Activated CD4-positive, alpha-beta T cell treated with anti-CD3 and anti-CD28 coated beads for 48 hours (primary cell): ENCODE measurements at places on chromosomes 1 and 21.

DNA sequence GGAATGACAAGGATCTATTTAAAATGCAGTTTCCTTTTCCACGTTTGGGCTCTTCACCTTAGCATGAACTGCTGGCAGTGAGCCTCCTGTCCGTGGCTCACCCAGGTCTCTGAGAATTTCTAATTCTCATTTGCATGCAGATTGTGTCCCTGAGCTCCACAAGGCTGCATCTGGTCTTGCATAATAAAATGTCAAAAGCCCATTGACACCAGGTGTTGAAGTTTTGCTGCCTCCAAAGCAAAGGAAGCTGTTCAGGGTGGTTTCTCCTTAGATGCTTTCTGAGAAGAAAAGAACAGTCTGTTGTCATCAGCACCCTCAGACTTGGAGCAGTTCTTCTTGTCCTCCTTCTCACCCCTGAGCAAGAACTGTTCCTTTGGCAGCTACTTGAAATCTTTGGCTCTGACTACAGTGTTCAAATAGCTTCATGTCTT, 433.1 kb upstream of the KAZN start:
- no peak for DNase-seq

- DNase-seq: no peak
Measured at GRCh38 chr1:22296701-22297591, 154.0 kb upstream of the WNT4 start.

- no peak for DNase-seq
Measured at GRCh38 chr1:47390843-47391242, 25.2 kb upstream of the FOXE3 start.

- DNase-seq: no peak
Measured at GRCh38 chr1:84933011-84933611, 40.1 kb upstream of the LPAR3 start.

- no peak for DNase-seq
Measured at GRCh38 chr1:242530761-242531160, 6.3 kb upstream of the PLD5 start.

DNA sequence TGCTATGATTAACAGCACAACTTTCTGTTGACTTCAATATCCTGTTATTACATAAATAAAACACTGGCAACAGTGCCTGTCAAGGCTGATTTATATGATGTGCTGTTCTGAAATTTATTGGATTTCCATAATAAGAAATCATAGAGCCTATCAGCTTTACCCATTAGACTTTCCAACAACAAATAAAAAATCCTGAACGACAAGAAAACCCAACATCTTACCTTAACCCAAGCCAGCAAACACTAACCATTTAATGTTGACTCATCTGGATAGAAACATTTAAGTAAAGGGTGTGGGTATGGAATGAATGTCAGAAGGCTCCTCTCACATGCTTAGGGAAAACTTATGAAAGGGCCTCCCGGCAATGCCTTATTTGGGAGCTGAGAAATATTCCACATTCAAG, 165.1 kb downstream of the SLC45A1 start:
- no peak for DNase-seq

- DNase-seq: no peak
Measured at GRCh38 chr1:39474810-39475209, 16.6 kb upstream of the BMP8A start.

GRCh38 chr1:111679541-111679940, 59.7 kb downstream of the INKA2 start:
- no peak for DNase-seq

DNA sequence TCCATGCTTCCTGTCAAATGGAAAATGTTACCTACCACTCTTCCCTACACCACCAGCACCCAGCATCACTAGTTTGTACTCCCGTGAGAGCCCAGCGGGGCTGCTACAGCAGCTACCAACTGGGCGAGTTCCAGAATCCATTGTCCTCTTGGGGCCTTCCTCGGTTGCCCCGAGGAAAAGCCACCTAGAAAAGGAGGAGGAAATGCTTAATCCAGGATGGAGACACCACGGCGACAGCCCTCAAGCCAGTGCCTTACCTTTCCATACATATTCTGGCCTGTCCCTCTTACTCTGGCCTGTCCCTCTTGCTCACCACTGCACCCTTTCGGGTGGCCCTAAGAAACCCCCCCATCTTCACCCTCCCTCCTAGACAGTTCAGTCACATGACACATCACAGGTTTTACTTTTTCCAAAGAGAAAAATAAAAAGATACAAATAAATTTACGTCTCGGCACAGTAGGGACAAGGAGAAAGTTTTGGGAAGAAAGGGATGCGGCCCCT, 478 bp downstream of the RIT1 start:
- DNase-seq: no peak

- no peak for DNase-seq
Measured at GRCh38 chr1:168932539-168932938, 174.0 kb upstream of the ATP1B1 start.

DNA sequence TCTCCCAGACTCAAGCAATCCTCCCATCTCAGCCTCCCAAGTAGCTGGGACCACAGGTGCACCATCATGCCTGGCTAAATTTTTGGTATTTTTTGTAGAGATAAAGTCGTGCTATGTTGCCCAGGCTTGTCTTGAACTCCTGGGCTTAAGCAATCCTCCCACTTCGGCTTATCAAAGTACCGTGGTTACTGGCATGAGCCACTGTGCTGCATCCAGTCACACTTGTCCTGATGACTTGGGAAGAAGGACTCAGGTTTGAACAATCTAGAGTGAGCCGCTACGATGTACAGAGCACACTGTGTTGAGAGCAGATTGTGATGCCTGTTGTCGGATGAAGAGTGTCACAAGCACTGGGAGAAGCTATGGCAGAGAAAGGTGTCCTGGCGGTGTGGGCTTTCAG, 27.2 kb downstream of the RNF187 start:
- DNase-seq: no peak

DNA sequence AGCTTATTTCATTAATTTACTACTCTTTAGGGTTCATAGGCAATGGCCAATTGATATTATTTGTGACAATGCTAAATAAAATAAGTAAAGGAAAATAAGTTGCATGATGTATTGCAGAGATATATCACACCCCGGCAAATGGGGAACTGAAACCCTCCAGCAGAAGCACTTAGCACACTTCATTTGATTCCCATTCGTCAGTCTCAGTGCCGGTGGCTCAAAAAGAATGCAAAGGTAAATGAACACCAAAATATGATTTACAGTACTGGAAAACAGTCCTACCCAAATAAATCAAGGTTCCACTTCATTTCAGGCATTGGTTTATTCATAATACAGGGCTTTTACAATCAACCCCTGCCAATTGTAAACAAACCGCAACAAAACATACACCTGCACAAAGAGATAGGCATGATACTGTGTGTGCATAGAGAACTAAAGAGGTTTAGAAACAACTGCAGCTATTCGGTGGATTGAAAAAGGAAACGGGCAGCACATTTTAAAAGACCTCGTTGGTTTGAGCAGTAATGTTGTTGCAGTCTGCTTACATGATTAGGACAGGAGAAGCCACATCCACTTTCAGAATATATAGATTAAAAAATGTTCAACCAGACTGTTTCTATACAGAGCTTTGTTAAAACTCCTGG, 1019.2 kb downstream of the TTLL7 start:
- DNase-seq: no peak

DNA sequence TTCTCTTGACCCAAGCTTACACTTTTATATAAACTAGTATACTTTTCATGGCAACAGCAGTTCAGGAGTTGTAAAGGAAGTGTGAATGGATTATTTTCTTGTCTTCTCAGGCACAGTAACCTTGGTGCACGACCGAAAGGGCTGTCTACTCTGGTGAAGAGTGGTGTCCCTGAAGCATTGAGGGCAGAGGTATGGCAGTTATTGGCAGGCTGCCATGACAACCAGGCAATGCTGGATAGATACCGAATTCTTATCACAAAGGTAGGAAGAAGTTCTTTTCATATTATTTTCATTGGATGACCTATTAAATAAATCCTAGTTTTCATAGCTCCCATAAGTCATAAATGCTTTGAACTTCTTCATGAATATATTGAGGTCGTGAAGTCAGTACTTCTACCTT, 53.9 kb upstream of the GPR52 start:
- DNase-seq: no peak

DNA sequence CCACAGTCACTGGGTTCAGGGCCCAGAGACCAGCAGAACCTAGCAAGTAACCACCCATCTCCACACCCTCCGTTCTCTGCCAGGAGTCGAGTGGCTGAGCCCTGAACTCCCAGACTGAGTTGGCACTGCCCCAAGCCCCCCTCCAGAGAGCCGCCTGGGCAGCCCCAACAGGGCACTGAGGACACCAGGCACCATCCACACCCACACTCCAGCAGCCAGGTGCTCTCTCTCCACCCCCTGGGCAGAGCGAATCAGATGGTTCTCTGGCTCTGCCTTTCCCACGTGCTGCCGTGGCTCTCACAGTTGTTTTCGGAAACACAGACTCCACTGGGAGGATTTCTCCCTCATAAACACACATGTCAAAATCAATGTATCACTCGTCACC, 13.6 kb downstream of the WDR4 start:
- DNase-seq: no peak

GRCh38 chr1:239457491-239458143, 71.2 kb downstream of the CHRM3 start:
- no peak for DNase-seq

DNA sequence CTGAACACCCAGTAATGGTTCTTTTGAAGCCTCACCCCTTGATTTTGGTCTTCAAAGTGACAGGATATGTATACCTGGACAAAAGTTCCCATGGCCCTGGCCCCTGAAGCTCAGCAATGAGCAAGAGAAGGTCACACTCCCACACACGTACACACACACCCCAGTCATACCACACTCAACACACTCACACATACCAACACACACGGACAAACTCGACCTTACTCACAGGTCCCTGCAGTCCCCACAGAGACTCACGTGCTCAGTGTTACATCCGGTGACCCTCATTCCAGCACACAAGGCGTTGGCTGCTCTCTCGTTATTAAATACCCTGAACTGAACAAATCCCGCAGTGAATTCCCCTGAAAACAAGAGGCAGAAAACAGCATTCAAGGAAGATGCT, 5.9 kb downstream of the ITLN1 start:
- DNase-seq: peak; percentile 22

DNA sequence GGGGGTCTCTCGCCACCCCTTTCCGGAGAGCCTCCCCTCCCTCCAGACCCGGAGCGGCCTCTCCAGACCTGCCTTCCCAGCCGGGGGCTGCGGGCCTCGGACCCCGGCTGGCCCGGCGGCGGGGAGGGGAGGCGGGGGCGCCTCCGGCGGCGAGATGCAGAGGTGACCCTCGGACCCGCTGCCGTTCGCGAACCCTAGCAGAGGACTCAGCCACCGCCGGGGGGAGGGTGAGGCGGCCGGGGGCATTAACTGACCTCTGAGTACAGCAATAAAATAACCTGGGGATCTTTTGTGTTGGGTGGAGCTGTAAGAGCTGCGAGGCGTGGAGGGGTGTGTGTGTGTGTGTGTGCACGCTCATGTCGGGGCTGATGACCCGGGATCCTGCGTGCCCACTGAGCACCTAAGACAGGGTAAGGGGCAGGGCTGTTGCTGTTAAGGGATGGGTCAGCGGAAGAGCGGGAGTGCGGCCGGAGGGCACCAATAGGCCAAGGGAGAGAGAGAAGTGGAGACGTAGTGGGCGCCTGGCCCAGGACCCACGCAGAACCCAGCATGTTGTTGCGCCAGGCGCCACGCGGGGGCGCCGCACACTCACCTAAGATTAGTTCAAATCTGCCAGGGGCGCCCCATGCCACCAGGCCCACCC, 6.3 kb downstream of the HAPLN2 start:
- DNase-seq: peak; percentile 77

DNA sequence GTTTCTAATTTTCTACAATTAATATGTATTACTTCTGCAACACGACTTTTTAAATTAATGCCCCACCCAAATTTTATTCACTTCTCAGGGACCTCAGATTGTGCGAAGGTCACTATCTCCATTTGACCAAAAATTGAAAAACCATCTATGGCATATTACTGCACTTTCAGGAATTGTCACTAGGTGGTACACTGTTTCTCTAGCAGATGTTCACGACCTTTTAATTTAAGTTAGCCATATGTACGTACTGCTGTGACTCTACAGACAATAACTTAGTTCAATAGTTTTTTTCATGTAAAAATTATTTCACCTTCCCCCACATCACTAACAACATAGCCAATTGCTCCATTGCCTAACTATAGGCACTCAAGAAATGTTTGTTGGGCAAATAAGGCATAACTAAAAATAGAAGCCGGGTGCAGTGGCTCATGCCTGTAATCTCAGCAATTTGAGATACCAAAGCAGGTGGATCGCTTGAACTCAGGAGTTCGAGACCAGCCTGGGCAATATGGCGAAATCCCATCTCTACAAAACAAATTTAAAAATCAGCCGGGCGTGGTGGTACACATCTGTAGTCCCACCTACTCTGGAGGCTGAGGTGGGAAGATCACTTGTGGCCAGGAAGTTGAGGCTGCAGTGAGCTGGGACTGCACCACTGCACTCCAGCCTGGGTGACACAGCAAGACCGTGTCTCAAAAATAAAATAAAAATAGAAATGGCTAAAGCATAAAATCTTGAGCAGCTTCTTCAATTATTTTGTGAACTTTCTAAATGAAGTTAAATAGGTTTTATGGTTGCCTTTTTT, 75.7 kb upstream of the PKN2 start:
- no peak for DNase-seq

DNA sequence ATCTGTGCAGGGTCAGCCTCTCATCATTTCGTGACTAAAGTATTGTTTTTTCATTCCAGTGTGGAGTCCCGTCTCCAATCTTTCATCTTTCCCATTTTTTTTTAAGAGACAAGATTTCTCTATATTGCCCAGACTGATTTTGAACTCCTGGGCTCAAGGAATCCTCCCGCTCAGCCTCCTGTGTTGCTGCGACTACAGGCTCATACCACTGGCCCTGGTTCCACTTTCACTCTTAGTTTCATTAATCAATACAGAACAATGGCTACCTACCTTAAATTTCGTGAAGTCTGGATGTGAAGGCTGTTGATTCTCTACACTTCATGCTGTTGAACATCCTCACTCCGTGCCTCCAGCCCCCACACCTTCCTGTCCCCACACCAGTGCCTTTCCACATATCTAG, 97.7 kb upstream of the GREM2 start:
- DNase-seq: no peak

- DNase-seq: no peak
Measured at GRCh38 chr1:172146141-172146850, 274.2 kb upstream of the C1orf105 start.

- no peak for DNase-seq
Measured at GRCh38 chr1:33131191-33131590, 50.2 kb downstream of the AZIN2 start.

DNA sequence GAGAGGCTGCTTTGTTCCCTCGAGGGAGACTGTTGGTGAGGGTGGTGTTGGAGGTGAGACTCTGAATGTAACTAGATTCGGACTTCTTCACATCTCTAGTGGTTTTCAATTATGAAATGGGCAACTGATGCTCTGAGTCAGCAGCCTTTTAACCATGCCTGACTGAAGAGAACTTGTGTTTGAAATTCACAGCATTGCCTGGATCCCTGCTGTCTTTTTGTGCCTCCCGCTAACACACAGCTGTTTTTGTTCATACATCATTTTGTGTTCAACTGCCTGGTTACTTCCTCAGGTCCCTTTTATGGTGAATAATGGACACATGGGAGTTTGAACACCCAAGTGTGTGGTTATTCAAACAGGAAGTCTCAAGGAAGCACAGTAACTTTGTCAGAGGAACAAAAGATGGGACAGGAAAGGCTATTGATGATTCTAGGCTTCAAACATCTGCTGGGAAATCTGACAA, 16.8 kb downstream of the LAMC1 start:
- no peak for DNase-seq
